ENCODE measurements at places on chromosomes 12 and 14.

DNA sequence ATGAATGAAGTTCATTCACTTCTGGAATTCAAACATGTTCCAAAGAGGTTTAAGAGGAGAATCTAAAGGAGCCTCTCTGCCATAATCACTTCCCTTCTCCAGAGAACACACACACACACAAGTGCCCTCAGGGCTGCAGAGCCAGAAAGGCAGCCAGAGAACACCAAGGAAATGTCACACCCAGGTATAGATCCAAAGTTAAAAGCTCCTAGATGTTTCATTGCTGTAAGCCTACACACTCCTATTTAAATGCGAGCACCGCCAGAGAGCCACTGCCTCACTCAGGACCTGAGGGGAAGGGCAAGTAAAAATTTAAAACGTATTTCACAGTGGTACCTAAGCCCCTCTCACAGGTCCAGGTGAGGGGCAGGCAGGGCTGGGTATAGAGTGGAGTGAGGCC lies 82.4 kb downstream of the TTC9 start:
- DNase-seq: no peak

DNA sequence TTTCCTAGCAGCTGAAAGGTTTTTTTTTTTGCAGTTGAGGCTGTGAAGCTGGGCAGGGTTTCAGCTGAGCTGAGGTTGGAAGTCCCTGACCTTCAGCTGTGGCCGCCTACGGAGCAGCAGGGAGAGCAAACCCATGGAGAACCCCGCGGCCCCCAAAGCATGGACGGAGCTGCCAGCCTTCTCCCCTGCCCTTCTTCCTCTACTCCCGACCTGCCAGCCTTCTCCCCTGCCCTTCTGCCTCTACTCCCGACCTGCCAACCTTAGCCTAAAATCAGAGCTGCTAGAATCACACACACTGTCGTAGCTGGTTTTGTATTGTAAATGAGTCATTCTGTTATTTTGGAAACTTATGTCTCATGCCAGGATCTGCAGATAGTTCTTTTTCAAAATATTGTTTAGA lies 74.6 kb downstream of the PPP2R5C start:
- DNase-seq: no peak

DNA sequence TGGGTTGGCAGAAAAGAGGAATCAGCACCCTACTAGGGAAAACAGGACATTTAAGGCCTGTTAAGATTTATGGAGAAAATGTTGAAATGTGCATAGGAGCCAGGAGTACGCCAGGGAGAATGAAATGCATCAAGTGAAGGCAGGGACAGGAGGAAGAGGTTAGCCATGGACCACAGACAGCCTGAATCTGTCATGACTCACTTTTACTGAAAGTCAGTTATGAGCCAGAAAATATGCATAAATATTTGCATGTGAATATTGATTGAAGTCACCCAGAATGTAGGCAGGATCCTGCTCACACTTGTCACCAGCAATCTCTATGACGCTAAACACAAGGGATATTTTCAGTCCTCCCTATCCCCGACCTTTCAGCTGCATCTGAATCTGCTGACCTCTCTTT lies 25.1 kb upstream of the CDK17 start:
- no peak for DNase-seq

GRCh38 chr12:89424389-89424788 lies 72.1 kb upstream of the DUSP6 start:
- DNase-seq: no peak

GRCh38 chr12:101671157-101671791 lies 26.2 kb upstream of the CHPT1 start:
- no peak for DNase-seq

DNA sequence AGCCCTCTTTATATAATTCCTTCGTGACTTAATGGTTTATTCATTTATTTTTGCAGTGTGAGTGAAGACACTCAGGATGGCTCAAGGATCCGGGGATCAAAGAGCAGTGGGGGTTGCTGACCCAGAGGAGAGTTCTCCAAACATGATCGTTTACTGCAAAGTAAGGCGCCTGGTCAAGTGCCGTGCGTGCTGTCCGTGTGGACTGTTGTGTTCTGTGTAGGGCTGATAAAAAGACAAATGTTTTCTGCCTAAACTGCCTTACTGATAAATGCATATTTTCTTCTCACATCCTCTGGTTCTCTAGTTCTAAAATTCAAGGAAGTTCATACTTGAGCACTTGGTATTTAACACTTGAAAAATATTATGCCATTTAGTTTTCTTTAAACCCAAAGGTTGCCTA lies 32.5 kb downstream of the RGS6 start:
- no peak for DNase-seq

GRCh38 chr12:4286228-4286627 lies 12.7 kb downstream of the CCND2 start:
- DNase-seq: no peak

GRCh38 chr14:72303930-72304329 lies 371.7 kb downstream of the RGS6 start:
- no peak for DNase-seq

- DNase-seq: no peak
Observed at GRCh38 chr12:98741196-98741555, 96.1 kb downstream of the APAF1 start.

DNA sequence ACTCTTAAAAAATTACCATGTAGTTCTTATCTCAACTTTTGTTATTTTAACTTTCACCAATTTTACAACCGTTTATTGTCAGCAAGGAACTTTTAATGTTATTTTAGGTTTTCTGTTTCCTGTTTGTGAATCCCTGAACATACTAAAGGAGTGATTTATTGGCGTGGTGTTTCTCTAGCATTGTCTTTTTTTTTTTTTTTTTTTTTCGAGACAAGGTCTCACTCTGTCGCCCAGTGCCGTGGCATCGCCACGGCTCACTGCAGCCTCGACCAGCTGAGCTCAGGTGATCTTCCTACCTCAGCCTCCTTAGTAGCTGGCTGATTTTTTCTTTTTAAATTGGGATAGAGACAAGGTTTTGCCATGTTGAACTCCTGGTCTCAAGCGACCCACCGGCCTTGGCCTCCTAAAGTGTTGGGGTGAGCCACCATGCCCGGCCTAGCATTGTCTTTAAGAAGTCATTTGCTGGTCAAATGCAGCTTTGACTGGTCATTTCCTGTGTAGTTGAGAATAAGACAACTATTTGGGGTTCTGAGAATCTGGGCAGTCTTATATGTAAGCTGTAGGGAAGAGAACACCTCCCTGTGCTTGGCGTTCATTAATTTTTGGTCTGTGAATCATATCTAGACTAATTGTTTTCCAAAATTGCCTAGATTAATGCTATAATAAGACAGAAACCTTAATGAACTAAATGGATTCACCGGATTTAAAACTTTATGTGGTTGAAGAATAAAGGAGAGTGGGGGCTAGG lies 2.1 kb downstream of the WASHC4 start:
- DNase-seq: no peak

GRCh38 chr12:113186033-113186365 lies 478 bp downstream of the RITA1 start:
- no peak for DNase-seq

- DNase-seq: no peak
Observed at GRCh38 chr14:63510538-63510937, 32.6 kb downstream of the PPP2R5E start.

DNA sequence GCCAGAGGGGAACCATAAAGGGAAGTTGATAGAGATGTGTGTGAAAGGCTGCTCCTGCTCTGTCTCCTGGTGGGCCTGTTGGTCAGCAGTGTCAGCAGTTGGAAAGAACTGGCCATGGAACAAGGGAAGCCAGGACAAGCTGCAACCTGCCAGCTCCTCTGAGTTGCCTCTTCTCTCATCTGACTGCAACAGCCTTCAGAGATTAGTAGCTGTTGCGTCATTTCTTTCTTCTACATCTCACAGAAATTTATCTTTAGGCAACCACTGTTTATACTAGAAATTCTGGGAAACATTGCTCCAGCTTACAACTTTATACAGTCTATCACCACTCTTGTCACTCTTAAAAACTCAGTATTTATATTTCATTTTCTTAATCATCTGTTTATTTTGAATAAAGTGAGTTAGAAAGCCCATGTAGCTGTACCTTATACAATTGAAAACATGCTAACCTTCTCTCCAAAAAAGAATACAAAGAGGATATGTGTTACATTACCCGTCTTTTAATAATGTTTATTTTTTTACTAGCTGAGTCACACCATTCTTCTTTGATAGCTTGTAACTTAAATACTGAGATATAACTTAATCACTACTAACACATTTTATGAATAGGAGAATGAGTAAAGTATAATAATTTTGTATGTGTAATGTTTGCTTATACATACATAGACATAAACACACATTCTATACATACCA lies 224.2 kb downstream of the LRFN5 start:
- DNase-seq: no peak

DNA sequence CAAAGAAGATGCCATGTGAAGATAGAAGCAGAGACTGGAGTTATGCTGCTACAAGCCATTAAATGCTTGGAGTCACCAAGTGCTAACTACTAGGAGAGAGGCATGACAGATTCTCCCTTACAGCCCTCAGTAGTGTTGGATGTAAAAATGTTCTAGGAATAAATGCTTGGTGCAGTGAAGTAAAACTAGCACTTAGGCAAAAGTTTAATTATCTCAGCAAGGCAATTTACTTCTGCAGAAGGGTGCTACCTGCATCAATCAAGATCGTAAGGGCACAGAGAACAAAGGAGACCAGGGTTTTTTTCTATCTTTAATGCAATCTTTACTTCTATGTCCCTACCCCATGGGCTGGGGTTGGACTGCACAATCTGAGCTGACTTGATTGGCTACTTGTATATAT lies 9.5 kb upstream of the DNM1L start:
- no peak for DNase-seq

DNA sequence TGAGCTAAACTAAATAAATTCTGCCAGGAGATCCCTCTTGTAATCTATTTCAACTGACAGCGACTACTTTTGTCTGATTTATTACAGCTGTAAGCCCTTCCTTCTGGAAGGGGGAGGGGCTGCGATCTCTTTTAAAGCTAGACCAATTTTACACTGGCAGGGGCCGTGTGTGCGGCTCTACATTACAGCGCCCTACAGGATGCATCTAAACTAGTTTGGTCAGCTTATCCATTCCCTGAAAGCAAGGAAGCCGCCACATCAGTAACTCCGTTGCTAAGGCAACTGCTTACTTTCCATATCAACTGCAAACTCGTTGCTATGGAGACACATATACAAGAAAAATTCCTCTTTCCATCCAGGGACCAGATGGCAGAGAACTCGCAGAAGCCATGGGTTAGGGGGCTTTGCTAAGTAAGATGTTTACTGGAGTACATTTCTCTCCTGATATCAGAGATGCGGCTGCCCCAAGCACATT lies 17.4 kb downstream of the FOXN3 start:
- no peak for DNase-seq

- no peak for DNase-seq
Observed at GRCh38 chr12:50055831-50056638, 1.4 kb upstream of the ASIC1 start.

GRCh38 chr14:90808759-90809529 lies 7.3 kb downstream of the TTC7B start:
- no peak for DNase-seq

GRCh38 chr12:66379616-66380015 lies 77.3 kb downstream of the HELB start:
- DNase-seq: no peak

- no peak for DNase-seq
Observed at GRCh38 chr14:90387206-90387760, 9.5 kb upstream of the CALM1 start.

GRCh38 chr12:1130164-1130563 lies 139.1 kb downstream of the ERC1 start:
- no peak for DNase-seq

DNA sequence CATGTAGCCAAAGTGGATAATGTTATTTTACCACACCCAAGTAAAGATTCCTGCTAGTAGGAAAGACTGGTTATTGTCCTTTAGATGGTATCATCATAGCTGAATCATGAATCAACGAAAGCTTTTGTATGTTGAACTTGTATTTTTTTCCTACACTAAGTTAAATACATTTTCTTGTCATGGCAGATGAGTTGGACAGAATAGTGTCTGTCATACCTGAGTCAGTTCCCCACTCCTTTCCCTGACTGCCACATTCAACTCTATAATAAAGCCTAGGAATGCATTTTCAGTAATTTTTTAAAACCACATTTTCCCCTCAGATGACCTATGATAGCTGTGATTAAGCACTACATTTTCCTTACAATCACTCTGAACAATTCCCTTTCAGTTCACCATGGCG lies 9.3 kb upstream of the PTHLH start:
- DNase-seq: no peak

GRCh38 chr14:90890322-90891020 lies 74.2 kb upstream of the TTC7B start:
- DNase-seq: no peak

DNA sequence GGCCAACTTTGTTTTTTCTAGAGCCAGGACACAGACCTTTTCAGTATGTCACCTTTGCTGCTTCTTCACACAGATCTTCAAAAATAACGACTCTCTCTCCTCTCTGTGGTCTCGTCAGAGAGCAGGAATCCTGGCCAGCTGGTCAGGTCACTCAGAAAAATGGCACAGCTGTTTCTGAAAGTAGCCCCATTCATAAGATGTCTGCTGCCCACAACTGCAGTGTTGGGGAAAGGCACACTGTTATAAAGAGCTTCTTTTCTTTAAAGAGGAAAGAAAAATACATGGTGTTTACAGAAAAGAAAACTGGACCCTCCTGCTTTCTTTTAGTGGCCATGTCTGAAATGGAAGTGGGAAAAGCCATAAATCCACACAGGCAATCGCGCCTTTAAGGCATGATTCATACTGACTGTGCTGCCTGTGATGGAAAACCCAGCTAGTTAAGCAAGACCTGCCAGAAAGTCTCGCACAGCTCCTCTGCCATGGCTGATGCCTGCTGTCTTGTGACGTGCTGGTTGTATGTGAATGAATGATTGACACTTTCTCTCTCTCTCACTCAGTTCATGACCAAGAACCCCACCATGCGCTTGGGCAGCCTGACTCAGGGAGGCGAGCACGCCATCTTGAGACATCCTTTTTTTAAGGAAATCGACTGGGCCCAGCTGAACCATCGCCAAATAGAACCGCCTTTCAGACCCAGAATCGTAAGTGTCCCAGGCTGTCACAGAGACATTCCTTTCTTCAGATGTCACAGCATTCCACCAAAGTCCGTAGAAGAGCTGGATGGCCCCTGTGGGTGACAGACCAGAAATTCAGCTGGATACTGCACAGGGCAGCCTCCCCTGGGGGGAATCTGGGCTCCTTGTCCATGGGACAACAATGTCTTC lies 147.9 kb upstream of the HIF1A start:
- DNase-seq: no peak

DNA sequence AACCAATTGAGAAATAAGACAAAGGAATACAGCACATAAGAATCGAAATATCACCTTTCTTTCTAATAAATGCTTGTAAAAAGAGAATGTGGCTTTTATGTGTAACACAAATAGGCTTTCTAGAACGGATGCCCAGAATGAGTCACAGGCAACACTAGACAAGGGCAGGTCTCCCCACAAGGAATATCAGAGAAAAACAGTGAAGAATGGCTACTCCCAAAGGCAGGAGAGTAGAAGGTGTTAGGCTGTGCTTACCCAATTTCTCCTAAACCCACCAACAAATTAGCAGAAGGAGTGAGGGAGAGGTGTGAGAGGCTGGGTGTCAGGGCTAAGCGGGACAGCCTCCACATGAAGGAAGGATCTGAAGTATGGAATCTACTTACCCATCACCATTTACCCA lies 55.2 kb downstream of the GALNT4 start:
- no peak for DNase-seq
